Right ventricle myocardium inferior (tissue), 1 donor: ENCODE measurements at places on chromosomes 5 and 9. TPM values are rescaled to one million over a fixed set of nuclear protein-coding genes. Genes with fewer than 3 reads are reported as not detected.

The PCDHGA8 gene
- 9.7 TPM for total RNA-seq

The SLC34A1 gene
- not detected for total RNA-seq

The PCDHGA5 gene
- total RNA-seq, result 5.7 TPM

The SLF1 gene
- 7.4 TPM for total RNA-seq

The TRIM36 gene
- total RNA-seq, result 0.19 TPM

The ANKRD31 gene
- 0.05 TPM for total RNA-seq

The ZDHHC11 gene
- 38.0 TPM for total RNA-seq

GRCh38 chr5:92927291-92927778 lies 653.7 kb downstream of the NR2F1-AS1 start:
- no peak for DNase-seq

GRCh38 chr5:3954199-3954598 lies 358.6 kb downstream of the IRX1 start:
- DNase-seq, result no peak

GRCh38 chr9:34552986-34553385 lies 30.2 kb upstream of the ENHO start:
- DNase-seq, result peak; percentile 31

GRCh38 chr5:74608736-74609601 lies 31.6 kb downstream of the ENC1 start:
- no peak for DNase-seq

DNA sequence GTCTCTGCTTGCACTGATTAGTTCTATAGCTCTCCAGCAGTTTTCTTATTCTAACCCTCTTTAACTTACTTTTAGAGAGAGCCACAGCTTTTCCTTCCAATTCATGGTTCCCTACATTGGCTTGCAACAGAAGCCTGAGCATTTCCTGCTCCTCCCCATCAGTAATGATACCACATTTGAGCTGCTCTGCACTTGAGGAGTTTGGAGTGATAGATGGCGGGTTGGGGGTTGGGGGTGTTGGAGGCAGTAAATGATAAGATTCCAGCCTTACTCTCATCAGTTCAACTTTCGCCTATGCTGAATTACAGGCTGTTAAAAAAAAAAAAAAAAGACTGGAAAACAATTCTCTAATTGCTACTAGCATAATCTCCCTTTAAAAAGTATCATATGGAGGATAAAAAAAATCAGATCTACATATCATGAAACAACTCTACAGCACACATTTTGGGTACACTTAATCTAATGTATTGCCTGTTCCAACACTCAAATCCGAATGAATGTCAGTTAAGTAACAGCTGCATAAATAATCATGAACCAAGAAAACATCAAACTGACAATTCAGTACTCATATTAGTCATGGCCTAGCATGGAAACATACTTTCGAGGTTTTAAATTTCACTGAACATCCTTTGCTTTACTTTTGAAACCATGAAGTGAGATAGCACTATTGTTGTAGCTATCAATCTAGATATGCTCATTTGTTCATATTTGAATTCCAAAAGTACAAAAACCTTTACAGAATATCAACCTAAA lies 224.7 kb downstream of the NFIB start:
- DNase-seq, result no peak

- DNase-seq, result no peak
These were observed 5.6 kb upstream of the GZMA start for GRCh38 chr5:55096861-55097260.

DNA sequence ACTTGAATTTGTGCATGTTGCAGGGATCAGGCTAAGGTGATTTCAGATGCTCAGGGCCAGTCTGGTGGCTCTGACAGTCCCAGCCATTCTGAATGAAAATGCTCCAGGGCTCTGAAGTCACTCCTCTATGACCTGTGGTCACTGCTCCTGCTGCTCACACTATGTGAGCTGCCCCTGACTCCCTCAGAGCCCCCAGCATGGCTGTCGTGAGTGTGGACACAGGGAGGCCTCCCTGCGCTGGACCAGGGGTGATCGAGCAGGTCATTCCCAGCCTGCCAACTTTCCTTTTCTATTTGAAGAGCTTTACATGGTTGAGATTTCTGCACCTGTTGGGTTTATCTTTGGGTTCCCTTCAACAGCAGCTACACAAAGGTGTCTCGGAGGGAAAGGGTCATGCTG lies 74.5 kb downstream of the WNK2 start:
- DNase-seq, result peak; percentile 42

- DNase-seq, result no peak
These were observed 135.3 kb upstream of the RPS23 start for GRCh38 chr5:82413302-82414040.

DNA sequence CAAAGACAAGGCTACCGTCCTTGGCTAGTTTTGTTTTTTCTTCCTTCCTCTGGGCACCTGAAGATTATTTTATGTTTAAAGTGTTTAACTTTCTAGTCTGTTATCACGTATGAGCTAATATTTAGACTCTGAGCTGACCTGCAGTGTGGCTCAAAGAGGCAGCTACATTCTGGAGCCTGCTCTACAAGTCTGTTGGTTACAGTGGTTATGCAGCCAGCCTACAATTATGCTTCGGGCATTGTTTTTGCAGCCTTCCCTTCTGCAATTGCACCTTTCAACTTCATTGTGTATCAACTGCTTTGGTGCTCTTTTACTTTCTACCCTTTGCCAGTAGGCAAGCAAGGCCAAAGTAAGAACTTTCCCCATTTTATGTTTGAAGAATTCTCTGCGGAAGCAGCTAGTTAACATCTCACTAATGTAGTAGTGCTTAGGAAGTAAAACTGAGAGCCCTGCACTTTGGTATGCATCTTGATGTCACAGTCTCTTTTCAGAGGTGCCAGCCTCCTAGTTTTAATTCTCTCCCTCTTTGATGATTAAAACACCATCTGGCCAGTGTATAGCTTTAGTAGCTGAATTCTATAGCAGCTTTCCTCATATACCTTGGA lies 322.1 kb downstream of the FAM170A start:
- DNase-seq, result no peak

GRCh38 chr5:160269017-160269416 lies 39.7 kb downstream of the FABP6 start:
- DNase-seq, result peak; percentile 94

DNA sequence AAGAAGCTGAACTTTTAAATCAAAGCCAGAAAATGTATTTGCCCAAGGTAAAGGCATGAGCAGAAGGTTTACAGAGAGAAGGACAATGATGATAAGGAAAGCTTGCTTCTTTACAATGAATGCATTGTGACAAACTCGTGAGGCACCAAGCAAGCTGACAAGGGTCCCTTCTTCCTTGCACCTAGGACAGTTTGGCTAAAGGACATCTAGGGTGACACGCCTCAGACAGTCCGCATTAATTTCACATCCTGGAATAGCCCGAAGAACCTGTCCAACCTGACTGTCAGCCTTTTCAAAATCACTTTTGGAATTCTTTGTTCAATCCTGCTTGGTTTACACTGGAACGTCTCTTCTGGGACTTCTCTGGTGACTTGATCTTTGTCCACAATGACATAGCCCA lies 146.4 kb upstream of the MAP3K1 start:
- DNase-seq, result no peak

- DNase-seq, result no peak
These were observed 686.5 kb upstream of the DMAC1 start for GRCh38 chr9:8486095-8486494.

- DNase-seq, result no peak
These were observed 12.8 kb downstream of the GOLGA1 start for GRCh38 chr9:124928116-124928515.

DNA sequence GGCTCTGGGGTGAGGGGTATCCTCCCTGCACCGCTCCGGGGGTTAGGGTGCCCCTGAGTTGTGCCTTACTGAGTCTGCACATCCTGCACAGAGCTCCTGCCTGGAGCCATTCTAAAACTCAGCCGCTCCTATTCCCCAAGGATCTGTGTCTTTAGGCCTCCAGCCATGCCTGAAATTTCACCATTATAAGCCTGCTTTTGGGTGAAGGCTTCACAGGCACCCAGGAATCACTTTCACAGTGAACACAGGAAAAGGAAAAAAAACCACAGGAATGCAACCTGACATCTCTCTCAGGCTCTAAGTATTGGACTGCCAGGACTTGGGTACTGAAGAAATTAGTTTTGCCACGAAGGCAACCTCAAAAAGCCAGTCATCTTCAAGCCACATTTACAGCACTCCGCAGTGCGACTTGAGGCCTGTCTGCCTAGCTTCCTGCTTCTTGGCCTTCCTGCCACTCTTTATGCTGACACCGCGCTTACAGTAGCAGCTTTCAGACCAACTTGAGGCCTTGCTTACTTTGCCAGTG lies 30.9 kb downstream of the GALNT10 start:
- DNase-seq, result no peak

GRCh38 chr5:135367554-135367953 lies 31.5 kb downstream of the MACROH2A1 start:
- no peak for DNase-seq

DNA sequence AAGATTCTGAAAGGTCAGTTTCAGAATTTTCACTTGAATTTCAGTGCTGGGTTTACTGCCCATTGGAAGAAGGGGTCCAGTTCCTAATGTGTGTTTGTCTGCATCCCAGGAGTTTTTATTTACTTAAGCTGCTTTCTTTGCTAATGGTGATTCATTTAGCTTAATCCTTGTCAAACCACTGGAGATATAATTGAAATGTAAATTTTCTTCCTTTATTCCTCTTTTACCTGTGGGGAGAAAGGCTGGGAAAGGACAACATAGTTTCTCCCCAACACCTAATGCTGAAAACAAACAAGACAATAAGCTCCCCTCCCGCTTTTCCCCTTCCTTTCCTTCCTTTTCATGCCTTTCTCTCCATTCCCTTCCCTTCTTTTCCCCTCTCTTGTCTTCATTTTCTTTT lies 185.8 kb downstream of the KCTD16 start:
- DNase-seq, result no peak

DNA sequence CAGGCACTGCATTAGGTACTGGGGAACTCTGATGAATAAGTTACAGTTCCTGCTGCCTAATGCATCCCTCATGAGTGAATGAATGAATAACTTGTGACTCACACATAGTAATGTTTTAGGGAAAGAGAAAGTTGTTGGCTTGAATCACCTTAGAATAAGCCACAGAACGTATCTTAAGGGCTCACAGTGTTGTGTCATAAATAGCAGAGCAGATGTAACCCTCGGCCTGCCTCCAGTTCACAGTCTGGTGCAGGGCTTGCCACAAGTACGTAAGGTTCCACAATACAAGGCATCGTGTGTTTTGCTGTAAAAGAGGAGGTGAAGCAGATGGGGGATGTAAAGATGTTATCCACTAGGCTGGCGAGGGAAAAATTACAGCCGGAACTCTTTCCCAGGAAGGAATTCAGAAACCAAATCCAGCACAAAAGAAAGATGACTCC lies 218.7 kb downstream of the TRPM3 start:
- no peak for DNase-seq

DNA sequence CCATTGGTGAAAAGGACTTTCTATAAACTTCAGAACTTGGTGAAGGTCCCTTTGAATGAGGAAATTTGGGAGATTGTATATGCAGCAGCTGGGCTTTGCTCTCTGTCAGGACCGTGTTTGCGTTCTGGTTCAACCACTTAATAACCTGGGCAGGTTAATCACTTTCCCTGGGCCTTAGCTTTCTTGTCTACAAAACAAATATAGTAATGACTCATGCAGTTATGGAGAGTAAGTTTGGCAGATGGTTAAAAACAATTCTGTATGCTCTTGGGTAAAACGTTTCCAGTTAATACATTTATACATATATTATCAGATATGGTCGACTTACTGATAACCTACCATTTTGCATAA lies 197.0 kb downstream of the ARHGEF28 start:
- DNase-seq, result no peak

DNA sequence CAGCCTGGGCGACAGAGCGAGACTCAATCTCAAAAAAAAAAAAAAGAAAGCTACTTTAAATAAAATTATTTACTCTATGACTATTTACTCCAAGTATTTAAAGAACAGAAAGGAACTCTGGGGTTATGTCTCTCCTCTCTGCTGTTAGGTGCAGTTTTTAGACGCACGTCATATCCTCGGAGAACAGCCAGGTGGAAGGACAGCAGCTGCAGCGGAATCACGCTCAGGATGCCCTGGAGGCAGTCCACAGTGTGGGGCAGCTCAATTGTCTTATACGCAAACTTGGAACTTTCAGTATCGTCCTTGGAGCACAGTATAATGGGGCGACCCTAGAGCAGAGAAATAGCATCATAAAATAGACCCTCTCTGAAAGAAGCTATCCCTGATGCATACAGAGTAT lies 10.4 kb upstream of the MAPK9 start:
- DNase-seq, result no peak

DNA sequence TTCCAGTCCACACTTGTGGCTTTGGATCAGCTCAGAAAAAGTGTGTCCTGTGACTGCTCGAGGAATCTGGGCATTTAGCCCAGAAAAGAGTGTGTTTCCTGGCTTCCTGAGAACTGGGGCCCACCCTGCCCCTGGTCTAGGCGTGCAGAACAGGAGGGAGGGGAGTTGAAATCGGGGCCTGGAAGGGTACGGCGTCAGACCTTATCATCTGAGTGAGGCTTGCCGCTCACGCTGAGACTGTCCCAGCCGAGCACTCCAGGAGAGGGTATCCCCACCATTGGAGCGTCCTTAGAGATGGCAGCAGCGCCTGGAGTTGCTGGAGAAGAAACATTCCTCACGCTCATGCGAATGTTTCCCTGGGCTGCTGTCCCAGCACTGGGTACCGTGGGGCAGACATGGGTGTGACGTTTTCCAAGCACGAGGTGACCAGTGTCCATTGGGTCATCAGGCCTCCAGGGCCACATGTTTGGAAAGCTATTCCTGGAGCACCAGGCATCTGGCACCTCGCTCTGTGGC lies 22.5 kb downstream of the NEK6 start:
- no peak for DNase-seq

- no peak for DNase-seq
These were observed 62.4 kb downstream of the MEF2C start for GRCh38 chr5:88820581-88820980.

DNA sequence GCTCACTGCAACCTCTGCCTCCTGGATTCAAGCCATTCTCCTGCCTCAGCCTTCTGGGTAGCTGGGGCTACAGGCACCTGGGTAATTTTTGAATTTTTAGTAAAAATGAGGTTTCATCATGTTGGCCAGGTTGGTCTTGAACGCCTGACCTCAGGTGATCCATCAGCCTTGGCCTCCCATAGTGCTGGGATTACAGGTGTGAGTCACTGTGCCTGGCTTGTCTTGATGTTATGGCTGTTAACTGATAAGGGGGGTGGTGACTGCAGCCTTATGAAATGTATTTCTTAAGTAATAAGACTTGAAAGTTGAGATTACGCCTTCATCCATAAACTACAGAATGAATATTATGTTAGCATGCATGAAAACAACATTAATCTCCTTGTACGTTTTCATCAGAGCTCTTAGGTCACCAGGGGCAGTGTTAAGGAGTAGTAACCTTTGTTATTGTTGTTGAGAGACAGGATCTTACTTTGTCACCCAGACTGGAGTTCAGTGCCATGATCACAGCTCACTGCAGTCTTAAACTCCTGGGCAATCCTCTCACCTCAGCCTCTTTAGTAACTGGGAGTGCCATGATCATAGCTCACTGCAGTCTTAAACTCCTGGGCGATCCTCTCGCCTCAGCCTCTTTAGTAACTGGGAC lies 148.3 kb downstream of the ATP10B start:
- DNase-seq, result no peak

DNA sequence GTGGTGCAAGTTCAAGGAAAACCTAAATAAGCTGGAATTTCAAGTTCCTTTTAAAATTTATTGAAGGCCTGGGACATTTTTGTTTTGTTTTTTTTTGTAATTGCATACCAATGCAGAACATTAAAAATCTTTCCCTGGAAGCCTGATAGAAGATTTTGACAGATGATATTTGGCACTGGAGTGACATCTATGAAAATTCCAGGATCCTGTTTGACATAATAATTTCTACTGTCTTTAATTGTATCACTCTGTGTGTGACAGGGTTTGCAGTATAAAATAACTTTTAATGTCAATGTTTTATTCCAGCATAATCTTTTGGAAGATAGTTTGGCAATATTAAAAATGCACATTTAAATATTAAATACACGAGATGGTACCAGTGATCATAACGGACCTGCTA lies 514.2 kb upstream of the ACO1 start:
- DNase-seq, result no peak
